ENCODE measurements at places on chromosomes 2 and 18.

DNA sequence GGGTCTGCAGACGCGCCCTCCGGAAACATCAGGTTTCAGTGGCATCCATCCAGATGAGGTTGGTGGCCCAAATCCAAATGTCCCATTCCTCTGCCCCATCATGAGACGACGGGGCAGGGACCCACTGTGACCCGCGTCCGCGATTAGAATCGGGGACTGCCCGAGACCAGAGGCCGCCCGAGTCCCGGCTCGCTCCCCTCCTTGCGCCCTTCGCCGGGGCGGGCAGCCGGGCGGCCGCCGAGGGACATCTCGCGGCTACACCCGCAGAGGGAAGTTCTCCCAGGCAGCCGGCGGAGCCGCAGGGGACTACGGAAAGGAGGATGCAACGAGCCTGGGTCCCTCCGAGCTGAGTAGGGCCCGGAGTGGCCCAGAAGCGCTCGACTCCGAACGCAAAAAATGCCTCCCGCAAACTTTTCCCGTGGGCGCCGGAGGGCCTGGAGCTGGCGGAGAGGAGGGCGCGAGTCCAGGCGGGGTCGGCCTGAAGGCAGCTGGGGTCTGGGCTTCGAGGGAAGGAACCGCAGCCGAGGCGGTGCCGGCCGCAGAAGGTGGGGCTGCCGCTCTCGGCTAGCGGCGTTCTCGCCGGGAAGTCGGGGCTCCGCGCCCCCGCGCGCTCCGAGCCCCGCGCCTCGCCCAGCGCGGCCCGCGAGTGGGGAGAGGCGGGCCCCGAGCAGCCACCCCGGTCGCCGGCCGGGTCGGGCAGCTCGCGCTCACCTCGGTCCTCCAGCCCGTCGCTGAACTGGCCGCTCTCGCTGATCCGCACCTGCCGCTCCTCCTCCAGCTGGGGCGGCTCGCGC, 580 bp downstream of the TMEM163 start:
- DNase-seq, result no peak
- peaks cover 83% of the 10 kb centered on the region for H3K27me3 ChIP-seq
- no peak overlapping the region for H3K27ac ChIP-seq
- H3K4me1 ChIP-seq, result peaks cover 40% of the 10 kb centered on the region
- H3K4me3 ChIP-seq, result peak overlapping the region; percentile 55

DNA sequence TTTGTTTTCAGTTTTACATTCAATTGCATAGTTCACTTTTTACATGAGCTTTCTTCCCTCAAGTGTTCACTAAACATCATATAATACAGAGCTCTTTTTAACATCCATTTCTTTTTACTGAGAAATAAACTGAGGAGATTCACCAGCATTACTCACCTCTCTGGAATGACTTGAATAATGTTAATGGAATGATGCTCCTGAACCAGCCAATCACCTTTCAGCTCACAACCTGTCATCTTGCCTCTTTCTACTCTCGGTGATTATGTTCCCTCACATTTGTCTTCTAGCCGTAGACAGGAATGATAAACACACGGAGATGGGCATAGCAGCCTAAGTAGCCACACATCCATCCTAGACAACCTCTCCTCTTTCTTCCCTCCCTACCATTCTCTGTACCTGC, 301.7 kb downstream of the PAX3 start:
- H3K4me3 ChIP-seq, result no peak overlapping the region
- no peaks in the 10 kb centered on the region for H3K36me3 ChIP-seq
- no peaks in the 10 kb centered on the region for H3K4me1 ChIP-seq

DNA sequence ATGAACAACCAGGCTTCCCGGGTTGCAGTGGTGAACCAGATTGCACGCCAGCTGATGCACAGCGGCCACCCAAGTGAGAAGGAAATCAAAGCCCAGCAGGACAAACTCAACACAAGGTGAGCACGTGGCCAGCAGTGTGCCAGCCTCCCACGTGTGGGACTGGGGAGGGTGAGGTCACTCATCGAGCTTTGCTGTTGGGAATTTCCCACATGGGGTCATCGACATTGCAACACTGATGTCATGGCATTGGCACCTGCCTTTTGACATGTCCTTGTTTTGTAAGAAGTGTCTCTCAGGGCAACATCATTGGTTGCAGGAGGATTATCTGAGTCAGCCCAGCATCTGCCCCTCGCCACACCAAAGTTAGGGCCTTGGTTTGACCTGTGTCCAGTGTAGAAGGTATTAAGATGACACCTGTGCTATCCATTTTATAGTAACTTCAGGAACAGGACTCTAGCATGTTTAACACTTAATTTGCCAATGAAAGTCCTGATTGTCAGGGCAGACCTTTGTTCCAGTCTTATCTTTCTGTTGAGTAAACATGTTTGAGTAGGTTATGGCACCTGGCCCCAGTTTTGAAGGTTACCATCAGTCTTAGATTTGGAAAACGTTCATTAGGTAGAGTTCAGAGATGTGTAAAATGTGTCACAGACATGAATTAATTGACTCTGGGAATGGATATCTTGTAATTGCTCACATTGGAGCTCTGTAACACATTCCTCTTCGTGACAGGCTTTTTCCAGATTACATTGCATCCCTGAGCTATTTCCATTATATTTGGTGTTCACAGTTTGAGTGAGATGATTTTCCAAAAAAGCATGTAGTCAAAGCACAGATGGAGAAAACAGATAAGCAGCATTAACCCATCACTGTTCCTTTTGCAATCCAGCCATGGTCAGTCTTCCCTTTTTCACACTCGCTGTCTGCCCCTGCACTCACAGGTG, 93.3 kb upstream of the EML6 start:
- no peaks in the 10 kb centered on the region for H3K27me3 ChIP-seq
- H3K27ac ChIP-seq, result no peak overlapping the region
- peaks cover 66% of the 10 kb centered on the region for H3K36me3 ChIP-seq
- peaks cover 9% of the 10 kb centered on the region for H3K4me1 ChIP-seq

DNA sequence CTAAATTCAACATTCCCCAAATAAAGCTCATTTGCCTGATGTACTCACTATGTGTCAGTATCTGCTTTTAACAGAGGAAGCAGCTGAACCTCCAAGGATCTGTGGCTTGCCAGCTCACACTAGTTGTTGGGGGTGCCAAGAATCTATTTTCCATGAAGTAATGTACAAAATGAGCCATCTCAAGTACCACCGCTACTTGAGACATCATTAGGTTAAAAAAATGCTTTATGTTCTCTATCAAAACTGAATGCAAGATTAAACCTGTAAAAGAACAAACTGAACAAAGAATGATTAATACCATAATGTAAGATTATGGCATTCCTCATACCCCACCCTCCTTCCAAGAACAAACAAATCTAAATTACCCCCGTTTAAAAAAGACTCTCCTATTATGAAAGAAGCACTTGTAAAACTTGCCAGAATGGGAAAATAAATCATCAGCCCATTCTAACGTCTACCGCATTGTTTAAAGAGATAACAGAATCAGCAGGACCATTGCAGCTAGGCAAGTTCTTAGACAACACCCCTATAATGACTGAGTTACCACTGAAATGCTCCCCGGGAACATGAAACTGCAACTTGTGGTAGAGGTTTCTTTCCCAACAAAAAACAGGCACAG, 471.6 kb downstream of the DLGAP1 start:
- no peaks in the 10 kb centered on the region for H3K27me3 ChIP-seq
- no peak overlapping the region for H3K27ac ChIP-seq
- H3K4me1 ChIP-seq, result peaks cover 13% of the 10 kb centered on the region
- peaks cover 8% of the 10 kb centered on the region for H3K36me3 ChIP-seq
- DNase-seq, result no peak

- H3K4me1 ChIP-seq, result no peaks in the 10 kb centered on the region
- peaks cover 8% of the 10 kb centered on the region for H3K27me3 ChIP-seq
- H3K27ac ChIP-seq, result no peak overlapping the region
- no peaks in the 10 kb centered on the region for H3K36me3 ChIP-seq
- no peak overlapping the region for H3K4me3 ChIP-seq
Observed at GRCh38 chr2:160033732-160034392, 28.6 kb downstream of the PLA2R1 start.

GRCh38 chr2:167471332-167471731, 583.1 kb downstream of the XIRP2 start:
- H3K27ac ChIP-seq, result no peak overlapping the region
- no peak for DNase-seq
- no peak overlapping the region for H3K4me3 ChIP-seq

DNA sequence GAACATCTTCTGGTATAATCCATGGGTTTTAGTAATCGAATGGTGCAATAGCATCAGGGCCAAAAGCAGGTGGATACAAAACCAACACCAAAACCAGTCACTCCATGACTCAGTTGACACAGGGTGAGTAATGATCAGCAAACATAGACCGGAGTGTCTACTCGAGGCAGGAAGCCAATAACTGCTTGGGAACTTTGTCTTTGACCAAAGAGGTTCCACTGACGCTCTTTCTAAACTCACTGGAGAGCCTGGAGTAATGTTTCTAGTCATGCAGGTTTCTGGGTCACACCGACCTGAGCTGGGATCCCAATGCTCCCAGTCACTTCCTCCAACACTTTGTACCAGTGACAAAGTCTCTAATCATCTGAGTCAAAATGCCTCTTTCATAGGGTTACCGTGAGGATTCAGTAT, 30.9 kb downstream of the MREG start:
- no peaks in the 10 kb centered on the region for H3K27me3 ChIP-seq
- peaks cover 54% of the 10 kb centered on the region for H3K36me3 ChIP-seq
- peak overlapping the region; percentile 90 for H3K27ac ChIP-seq

- DNase-seq, result no peak
- H3K36me3 ChIP-seq, result no peaks in the 10 kb centered on the region
- H3K4me1 ChIP-seq, result no peaks in the 10 kb centered on the region
- H3K27me3 ChIP-seq, result peaks cover 5% of the 10 kb centered on the region
- no peak overlapping the region for H3K4me3 ChIP-seq
- H3K27ac ChIP-seq, result no peak overlapping the region
Observed at GRCh38 chr18:49656073-49656692, 94.3 kb downstream of the LIPG start.

All from activated CD8-positive, alpha-beta memory T cell treated with anti-CD3 and anti-CD28 coated beads, Interleukin-2, amount 10 ng/mL, durations not matched to agents 7 days and 5 days (primary cell).